ENCODE measurements at places on chromosomes 3 and 15.
A peak's percentile ranks its signal among the peaks of the same experiment; 100 is the strongest.

DNA sequence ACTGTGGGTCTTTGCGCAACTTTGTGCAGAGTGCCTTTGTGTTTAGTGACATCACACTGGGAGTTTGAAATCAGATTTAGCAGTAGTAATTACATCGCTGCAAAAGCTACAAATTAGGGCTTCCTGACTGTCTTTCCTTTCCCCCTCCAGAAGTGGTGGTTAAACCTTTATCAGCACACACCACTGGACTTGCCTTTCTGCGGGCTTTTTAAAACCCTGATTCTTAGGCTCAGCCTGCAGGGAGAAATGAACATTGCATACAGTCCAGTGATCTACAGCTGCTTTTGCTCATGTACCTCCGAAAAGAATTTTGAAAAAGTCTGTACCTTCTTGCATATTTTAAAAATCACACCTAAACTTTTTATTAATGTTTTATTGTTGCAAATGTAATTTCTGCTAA is 219.7 kb upstream of the NAALADL2 start:
- no peak for DNase-seq

DNA sequence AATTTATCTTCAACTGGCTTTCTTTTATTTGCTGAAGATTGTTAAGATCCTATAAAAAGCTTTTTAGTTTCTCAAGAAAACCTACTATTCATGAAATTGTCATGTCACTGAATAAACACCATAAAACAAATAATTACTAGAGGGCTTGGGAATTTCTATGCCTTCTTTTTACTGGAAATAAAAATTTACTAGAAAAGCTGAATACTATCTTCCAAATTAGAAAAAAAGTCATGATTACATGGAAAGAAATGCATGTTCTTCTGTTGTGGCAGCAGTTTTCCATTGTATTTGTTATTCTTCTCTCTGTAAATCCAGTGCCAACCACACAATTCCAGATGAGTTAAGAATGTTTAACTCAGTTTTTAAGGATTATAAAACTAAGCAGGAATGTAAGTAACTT is 153.8 kb downstream of the RAP2B start:
- no peak for DNase-seq

- no peak for DNase-seq
These were observed 20.2 kb downstream of the LSAMP start for GRCh38 chr3:116425126-116425525.

GRCh38 chr3:36444909-36445308 is 64.6 kb downstream of the STAC start:
- no peak for DNase-seq

DNA sequence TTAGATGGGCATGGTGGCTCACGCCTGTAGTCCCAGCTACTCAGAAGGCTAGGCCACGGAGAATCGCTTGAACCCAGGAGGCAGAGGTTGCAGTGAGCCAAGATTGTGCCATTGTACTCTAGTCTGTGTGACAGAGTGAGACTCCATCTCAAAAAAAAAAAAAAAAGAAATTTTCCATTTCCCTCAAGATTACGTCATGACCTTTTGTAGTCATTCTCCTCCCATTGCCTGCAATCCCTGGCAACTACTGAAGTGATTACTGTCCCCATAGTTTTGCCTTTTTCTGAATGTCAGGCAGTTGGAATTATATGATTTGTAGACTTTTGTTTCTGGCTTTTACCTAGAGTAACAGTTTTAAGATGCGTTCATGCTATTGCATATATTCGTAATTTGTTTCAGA is 28.0 kb downstream of the WDR76 start:
- DNase-seq: no peak

GRCh38 chr15:89416339-89417183 is 79.8 kb downstream of the RHCG start:
- DNase-seq: peak; percentile 56

DNA sequence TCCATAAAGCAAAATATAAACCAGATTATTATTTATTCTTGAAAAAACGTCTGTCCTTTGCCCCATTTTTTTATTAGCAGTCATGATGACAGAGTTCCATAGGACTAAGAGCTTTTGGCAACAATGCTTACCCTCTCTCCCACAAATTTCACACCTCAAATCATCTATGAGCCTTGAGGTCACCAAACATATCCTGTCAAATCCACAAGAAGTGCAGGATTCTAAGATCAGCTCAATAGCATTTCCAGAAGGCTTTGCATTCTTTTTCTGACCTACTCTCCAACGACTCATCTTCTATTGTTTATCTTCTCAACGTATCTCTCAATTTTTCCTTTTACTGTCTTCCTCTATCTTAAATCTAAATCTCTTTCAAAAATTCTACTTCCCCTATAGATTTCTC is 619.1 kb upstream of the BCHE start:
- DNase-seq: no peak

DNA sequence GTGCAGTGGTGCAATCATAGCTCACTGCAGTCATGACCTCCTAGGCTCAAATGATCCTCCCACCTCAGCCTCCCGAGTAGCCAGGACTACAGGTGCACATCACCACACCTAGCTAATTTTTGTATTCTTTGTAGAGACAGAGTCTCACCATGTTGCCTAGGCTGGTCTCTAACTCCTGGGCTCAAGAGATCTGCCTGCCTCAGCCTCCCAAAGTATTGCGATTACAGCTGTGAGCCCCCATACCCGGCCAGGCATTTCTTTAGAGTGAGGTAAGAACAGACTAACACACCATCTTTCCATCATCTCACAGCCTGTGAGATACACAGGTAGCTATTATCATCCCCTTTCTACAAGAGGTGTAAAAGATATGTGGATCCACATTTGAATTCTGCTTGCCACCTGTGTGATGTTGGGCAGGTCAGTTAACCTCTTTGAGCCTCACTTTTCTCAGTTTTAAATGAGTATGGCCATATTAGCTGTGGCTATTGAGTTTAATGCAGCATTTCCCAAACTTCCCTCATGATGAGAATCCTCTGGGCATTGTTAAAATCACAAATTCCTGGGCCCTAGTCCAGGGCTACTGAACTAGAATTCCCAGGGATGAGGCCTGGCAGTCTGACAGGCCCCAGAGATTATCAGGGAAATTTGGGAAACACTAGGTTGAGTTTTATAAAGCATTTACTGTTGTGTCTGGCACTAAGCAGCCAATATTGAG is 46.0 kb downstream of the ANP32A start:
- DNase-seq: no peak

GRCh38 chr3:134077649-134078161 is 48.0 kb upstream of the SLCO2A1 start:
- no peak for DNase-seq

DNA sequence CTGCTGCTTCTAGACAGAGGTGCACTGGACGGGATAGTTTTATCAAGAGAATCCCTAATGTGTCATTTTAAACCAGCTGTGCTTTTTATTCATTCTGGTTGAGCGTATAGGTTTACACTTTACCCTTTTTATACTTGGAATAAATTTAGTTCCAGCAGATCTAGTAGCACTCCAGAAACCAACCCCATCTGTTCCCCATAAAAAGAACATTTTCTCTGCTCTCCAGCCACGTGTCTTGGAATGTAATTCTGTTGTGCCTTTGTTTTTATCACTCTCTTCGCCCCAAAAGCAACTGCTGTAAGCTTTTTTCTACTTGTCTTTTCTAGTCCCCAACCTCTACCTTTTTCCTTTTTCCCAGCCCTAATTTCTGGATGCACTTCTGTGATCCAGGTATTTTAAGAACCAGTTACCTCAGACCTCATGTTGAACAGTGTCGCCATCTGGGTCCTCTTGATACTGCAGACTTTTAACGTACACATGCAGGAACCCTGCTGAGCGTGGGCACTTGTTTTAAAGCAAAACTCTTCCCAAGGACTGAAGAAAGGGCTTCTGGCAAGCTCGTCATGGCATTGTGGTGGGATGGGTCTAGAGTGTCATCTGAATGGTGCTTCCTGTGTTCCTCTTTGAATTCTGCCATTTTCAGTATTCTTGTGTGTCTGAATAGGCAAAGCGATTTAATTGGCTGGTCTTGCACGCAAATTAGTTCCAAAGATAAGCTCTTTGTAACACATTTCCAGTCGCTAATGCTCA is 5.7 kb upstream of the EXOG start:
- DNase-seq: no peak

DNA sequence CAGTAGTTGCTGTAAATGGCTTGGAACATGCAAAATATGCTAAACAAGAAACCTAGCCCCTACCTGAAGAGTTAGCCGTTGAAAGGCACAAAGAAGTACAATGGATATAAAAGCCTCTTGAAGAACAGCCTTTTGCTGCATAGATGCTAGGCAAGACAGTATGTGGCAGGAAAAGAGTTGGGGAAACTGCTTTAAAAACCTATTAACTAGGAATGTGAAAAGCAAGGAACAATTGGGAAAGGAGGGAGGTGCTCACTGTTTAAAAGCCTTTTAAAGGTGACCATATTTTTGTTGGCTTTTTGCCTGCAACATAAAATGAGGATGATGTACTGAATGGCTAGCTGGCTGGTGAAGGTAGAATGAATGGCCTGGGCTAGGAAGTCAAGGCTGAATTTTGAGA is 24.5 kb upstream of the SOX2 start:
- DNase-seq: no peak

- no peak for DNase-seq
These were observed 50.3 kb upstream of the TCF12 start for GRCh38 chr15:56868170-56868569.

GRCh38 chr3:87069021-87069420 is 78.1 kb upstream of the VGLL3 start:
- DNase-seq: no peak

GRCh38 chr3:181610973-181611265 is 100.8 kb upstream of the SOX2 start:
- DNase-seq: no peak
